Thoracic aorta (tissue), 2 donors: ENCODE measurements at places on chromosomes 11 and 22. TPM values are rescaled to one million over a fixed set of nuclear protein-coding genes. Genes with fewer than 3 reads are reported as not detected.
A peak's percentile ranks its signal among the peaks of the same experiment; 100 is the strongest.

DNA sequence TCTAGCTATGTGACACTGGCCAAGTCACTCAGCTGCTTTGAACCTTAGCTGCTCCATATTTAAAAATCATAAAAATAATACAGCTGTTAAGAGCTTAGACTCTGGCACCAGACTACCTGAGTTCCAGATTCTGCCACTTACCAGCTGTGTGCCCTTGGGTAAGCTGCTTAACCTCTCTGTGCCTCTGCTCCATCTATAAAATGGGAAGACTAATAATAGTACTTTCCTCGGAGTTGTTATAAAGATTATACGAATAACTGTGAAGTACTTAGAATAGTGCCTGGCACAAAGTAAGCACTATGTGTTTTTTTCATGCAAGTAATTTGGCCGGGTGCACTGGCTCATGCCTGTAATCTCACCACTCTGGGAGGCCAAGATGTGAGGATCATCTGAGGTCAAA is 1.4 kb downstream of the HDHD5 start:
- no peak overlapping the region for H3K27ac ChIP-seq
- DNase-seq: no peak
- peaks cover 21% of the 10 kb centered on the region for H3K4me1 ChIP-seq
- no peaks in the 10 kb centered on the region for H3K36me3 ChIP-seq

DNA sequence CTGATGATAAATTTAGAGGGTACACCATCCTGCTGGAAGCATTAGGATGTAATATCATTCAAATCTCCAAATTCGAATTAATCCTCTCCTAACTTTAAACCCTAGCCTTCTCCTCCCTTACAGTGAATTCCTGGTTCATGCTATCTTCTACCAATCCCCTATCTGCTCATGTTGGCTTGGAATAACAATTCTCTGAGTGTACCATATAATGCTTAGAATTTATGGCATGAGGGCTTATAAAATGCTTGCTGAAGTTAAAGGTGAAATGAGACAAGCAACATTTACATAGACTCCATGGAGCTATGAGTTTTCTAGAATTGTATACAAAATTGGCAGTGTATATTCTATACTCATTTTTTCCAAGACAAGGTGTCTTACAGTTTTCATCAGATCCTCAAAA is 79.3 kb downstream of the C2CD3 start:
- H3K4me3 ChIP-seq: no peak overlapping the region
- no peak for DNase-seq
- no peak overlapping the region for H3K27ac ChIP-seq

DNA sequence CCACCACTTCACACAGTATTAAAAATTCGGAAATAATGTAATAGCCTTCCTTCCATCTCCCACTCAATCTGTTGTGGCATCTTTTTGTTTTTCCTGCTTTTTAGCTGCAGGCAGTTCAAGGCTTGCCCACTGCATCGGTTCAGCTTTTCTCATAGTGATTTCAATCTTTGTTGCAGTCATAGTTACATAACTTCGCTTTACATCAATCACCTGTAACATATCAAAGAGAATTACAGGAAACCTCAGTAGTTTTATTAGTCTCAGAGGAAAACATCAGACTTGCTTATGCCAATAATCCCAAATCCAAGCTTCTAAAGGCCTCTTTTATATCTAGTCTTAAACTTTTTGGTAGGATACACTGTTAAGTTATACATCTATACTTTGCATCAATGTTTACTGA is 20.5 kb downstream of the CHORDC1 start:
- H3K4me3 ChIP-seq: no peak overlapping the region
- DNase-seq: no peak
- no peak overlapping the region for H3K27ac ChIP-seq
- H3K4me1 ChIP-seq: peaks cover 6% of the 10 kb centered on the region

- no peaks in the 10 kb centered on the region for H3K36me3 ChIP-seq
- no peak overlapping the region for H3K4me3 ChIP-seq
- H3K4me1 ChIP-seq: no peaks in the 10 kb centered on the region
Measured at GRCh38 chr11:70491696-70492472, 93.6 kb downstream of the CTTN start.

DNA sequence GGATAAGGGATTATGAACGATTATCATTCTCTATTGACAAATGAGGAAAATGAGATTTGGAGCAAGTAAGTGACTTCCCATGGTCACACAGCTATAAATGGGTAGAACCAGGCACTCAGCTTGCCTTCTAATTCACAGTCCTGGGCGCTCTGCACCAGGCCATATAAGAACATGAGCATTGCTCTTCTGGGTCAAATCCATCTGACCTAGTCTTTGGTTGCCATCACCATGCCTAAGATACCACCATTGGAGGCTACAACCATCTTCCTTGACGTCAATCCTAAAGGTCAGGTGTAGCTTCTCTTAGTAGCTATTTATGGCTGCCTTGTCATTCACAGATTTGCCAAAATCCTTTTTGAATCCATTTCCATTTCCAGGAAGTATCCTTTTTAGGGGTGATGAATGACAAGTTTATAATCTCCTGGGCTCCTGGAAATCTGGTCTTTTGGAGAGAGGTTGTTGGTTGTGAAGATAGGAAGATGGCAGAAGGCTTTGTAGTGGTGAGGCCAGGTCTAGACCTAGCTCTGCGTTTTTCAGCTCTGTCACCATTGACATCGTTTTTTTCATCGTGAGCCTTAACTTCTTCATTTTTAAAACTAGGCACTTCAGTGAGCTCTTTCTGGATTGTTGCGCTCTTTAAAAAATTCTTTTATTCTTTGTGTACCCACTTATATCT is 11.1 kb downstream of the ZBTB16 start:
- peaks cover 71% of the 10 kb centered on the region for H3K36me3 ChIP-seq
- H3K27ac ChIP-seq: peak overlapping the region; percentile 46
- peaks cover 80% of the 10 kb centered on the region for H3K4me1 ChIP-seq

- H3K4me1 ChIP-seq: peaks cover 13% of the 10 kb centered on the region
- H3K27ac ChIP-seq: peak overlapping the region; percentile 100
- no peaks in the 10 kb centered on the region for H3K36me3 ChIP-seq
- no peak for DNase-seq
- peak overlapping the region; percentile 98 for H3K4me3 ChIP-seq
Measured at GRCh38 chr11:118572981-118573550, 857 bp downstream of the ARCN1 start.

DNA sequence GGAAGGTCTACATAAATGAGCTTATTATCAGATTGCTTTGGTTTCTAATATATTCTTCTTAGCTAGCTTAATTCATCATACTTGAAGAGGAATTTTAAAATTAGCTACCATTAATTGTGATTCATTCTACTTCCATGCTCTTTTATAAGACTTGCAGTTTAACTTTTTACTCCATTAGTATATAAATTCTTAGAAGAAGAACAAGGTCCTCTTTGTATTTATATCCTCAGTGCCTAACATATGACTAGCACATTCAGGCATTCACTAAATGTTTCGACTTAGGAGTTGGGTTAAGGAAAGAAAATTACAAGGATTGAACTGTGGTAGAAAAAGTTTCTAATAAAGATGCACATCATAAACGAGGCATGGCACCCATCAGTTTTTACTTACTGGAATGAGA is 1135.5 kb downstream of the JRKL start:
- no peaks in the 10 kb centered on the region for H3K4me1 ChIP-seq
- DNase-seq: no peak
- H3K27ac ChIP-seq: no peak overlapping the region
- H3K36me3 ChIP-seq: no peaks in the 10 kb centered on the region

DNA sequence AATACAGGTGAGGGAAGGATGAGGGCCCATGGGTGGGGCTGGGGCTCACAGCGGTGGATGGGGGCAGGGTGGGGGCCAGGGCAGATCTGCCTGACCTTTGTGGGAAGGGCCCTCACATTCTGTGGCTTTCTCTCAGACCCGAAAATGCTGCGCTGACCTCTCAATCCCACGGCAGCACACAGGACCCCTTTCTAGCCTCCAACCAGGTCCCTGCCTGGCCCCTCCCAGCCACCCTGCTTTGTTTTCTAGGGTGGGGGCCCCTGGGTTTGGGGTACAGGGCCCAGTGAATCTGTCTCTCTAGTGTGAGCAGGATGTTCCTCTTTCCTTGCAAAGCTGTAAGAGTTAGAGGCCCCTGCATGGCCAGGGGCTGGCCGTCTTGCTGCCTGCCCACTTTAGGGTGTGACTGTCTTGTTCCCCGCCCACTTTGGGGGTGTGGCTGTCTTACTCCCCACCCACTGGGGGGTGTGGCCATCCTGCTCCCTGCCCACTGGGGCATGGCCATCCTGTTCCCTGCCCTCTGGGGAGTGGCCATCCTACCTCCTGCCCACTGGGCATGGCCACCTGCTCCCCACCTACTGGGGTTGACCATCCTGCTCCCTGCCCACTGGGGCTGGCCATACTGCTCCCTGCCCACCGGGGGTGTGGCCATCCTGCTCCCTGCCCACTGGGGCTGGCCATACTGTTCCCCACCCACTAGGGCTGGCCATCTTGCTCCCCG is 11.5 kb downstream of the PARVG start:
- no peak overlapping the region for H3K4me3 ChIP-seq
- H3K27me3 ChIP-seq: no peaks in the 10 kb centered on the region
- no peaks in the 10 kb centered on the region for H3K4me1 ChIP-seq
- no peaks in the 10 kb centered on the region for H3K36me3 ChIP-seq
- H3K27ac ChIP-seq: no peak overlapping the region

DNA sequence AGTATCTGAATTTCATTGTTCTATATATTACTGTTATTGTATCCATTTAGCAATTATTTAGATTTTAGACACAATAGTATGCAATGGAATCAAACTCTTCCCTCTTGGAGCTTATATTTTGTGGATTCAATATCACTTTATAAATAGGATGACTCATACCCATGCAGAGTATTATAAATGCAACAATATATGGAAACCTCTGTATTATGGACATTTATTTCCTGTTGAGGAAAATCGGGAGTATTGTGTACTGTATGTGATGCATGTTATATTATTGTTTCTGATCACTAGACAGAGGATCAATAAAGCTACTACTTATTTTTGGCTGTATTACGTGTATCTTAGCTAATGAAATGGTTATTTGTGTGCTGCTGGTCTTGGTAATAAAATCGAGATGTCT is 770 bp downstream of the METTL15 start:
- no peaks in the 10 kb centered on the region for H3K27me3 ChIP-seq
- peaks cover 41% of the 10 kb centered on the region for H3K4me1 ChIP-seq
- peak overlapping the region; percentile 80 for H3K4me3 ChIP-seq
- no peaks in the 10 kb centered on the region for H3K36me3 ChIP-seq

DNA sequence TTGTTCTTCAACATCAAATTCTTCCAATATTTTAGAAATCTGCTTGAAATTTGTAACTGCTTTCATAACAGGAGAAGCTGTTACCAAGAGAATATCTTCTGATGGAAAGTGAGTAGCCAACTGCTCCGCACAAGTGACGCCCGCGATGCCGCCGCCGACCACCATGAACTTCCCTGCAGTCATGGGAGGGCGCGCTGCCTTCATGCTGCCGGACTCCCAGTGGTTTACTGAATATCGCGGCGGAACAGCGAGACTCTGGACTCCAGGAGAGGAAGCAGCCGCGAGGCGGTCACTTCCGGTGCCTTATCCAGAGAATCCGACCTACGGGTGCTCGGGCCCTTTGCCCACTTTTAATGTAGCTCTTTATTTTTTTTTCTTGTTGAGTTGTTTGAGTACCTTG is 190.6 kb downstream of the GUCY1A2 start:
- no peaks in the 10 kb centered on the region for H3K36me3 ChIP-seq
- no peaks in the 10 kb centered on the region for H3K27me3 ChIP-seq
- H3K4me3 ChIP-seq: no peak overlapping the region
- H3K4me1 ChIP-seq: no peaks in the 10 kb centered on the region

DNA sequence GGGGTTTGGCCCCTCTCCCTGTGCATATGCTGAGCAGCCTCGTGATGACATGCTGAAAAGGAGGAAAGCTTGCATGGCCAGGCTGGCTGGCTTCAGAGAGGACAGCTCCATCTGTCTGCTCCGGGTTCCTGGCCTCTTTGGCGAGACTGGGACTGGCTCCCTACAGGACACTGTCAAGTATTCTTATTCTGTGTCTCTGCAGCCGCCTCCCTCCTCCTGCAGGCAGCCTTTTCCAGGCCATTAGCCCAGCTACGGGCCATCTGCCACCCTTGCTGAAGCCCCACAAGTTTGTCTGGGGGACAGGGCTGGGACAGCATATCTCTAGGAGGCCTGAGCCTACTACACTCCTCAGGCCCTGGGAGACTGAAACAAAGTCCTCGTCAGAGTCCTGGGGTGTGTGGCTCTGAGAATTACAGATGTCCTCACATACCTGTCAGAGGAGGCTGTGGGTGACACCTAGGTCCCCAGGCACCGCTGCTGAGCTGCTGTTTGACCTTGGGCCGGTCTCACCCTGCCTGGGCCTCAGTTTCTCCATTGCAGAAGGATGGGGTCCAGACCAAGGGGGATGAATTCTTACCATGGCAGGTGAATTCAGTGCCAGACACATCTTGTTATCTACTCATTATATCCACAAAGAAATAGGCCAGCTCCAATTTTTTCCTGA is 11.0 kb downstream of the MRGPRG start:
- H3K4me3 ChIP-seq: no peak overlapping the region
- peaks cover 5% of the 10 kb centered on the region for H3K4me1 ChIP-seq
- H3K36me3 ChIP-seq: no peaks in the 10 kb centered on the region
- no peaks in the 10 kb centered on the region for H3K27me3 ChIP-seq
- no peak for DNase-seq

- H3K27ac ChIP-seq: no peak overlapping the region
- DNase-seq: no peak
- no peaks in the 10 kb centered on the region for H3K27me3 ChIP-seq
- no peak overlapping the region for H3K4me3 ChIP-seq
- H3K36me3 ChIP-seq: peaks cover 42% of the 10 kb centered on the region
Measured at GRCh38 chr22:25193548-25193947, 6.1 kb upstream of the CRYBB3 start.

DNA sequence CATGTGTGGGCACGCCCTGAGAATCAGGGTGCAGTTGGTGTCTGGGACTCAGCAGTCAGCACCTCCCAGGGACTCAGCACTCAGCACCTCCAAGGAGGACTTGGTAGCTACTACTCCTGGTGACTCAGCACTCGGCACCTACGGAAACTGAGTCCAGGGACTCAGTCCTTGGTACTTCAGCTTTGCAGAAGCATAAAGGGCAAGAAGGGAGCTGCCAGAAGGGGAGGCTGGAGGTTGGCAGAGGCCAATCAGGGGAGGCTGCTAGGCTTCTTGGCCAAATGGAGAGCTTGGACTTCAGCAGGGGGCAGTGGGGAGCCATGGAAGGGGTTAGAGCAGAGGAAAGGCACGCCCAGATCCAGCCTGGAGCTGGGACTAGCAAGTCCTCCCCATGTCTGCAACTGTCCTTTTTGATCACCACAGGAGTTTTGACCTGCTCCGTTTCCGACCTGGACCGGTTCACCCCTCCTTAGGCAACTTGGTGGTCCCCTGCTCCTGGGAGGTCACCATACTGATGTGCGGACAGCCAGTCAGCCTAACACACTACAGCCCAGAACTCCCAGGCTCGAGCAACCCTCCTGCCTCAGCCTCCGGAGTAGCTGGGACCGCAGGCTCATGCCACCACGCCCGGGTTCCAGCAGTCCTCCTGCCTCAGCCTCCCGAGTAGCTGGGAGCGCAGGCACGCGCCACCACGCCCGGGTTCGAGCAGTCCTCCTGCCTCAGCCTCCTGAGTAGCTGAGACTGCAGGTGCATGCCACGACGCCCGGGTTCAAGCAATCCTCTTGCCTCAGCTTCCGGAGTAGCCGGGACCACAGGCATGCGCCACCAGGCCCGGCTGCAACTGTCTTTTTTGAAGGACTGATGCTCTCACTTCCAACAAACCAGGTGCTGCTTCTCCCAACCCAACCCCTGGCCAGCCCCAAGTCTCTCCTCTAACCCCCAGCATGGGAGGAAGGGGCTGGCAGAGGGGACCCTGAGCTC is 1.5 kb downstream of the ANO9 start:
- no peaks in the 10 kb centered on the region for H3K27me3 ChIP-seq
- H3K4me1 ChIP-seq: no peaks in the 10 kb centered on the region
- no peak overlapping the region for H3K4me3 ChIP-seq

Gene TRIM66
- 18.1 TPM for total RNA-seq

Gene CYTH4
- total RNA-seq: 78.0 TPM

Gene RCOR2
- total RNA-seq: 1.4 TPM

Gene GRAP2
- 1.8 TPM for total RNA-seq

Gene SLC22A6
- not detected for total RNA-seq
